ENCODE measurements at places on chromosomes 12 and 14. TPM values are rescaled to one million over a fixed set of nuclear protein-coding genes. Genes with fewer than 3 reads are reported as not detected.

OR6S1 gene
- not detected for polyA plus RNA-seq

- H3K4me3 ChIP-seq, result no peak overlapping the region
- H3K27ac ChIP-seq, result no peak overlapping the region
- no peak for DNase-seq
- no peaks in the 10 kb centered on the region for H3K36me3 ChIP-seq
- no peaks in the 10 kb centered on the region for H3K27me3 ChIP-seq
These were observed 465.0 kb downstream of the AACS start for GRCh38 chr12:125530201-125530600.

DNA sequence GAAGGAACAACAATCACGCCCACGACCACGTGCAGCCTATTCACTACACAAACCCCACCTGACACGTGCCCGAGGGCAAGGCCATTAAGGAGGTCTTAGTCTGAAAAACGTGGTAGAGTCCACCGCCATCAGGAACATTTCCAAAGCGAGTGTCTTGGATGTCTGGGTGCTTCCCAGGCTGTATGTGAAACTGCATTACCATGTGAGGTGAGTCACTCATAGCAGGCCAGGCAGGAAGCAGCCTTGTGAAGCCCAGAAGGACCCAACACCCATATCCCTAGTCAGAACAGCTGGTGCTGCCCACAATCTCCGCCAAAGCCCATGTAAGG lies 3.3 kb upstream of the KRT79 start:
- no peak overlapping the region for H3K27ac ChIP-seq
- no peaks in the 10 kb centered on the region for H3K27me3 ChIP-seq
- H3K4me1 ChIP-seq, result no peaks in the 10 kb centered on the region
- H3K4me3 ChIP-seq, result no peak overlapping the region
- DNase-seq, result no peak
- H3K36me3 ChIP-seq, result no peaks in the 10 kb centered on the region

DNA sequence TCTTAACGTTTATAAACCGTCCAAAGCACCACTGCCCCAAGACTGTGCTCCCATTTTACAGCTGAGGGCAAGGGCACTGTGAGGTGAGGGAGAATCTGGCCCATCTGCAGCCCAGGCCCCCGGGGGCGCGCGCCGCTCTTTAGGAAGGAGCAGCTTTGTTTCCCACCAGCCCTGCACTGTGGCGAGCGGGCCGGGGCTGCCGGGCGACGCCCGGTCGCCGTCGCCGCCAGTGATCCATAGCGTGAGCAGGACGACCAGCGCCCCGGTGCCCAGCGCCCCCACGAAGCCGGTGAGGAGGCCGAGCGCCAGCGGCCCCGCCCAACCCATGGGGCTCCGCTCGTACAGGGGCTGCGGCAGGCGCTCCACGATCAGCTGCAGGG lies 34.6 kb downstream of the FIGNL2 start:
- H3K27me3 ChIP-seq, result no peaks in the 10 kb centered on the region
- H3K4me3 ChIP-seq, result peak overlapping the region; percentile 62
- peaks cover 3% of the 10 kb centered on the region for H3K4me1 ChIP-seq

EGLN3 gene
- polyA plus RNA-seq, result 3.4 TPM

DNA sequence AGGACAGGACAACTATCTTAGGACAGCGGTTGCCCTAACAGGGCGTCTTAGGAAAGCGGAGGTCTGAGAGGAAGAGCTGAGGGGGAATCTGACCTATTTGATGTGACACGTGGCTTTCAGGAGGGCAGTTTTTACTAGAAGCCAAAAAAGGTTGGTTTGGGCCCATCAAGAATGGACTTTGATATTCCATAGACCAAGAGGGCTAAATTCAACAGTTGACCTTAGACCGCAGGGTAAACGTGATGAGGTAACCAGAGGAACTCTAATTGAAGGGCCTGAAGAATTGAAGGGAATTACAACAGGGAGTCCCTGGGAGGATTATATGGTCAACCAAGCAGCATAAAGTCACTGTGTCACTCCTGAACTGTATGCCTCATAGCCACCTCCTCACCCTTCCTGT lies 11.5 kb downstream of the C1S start:
- no peaks in the 10 kb centered on the region for H3K27me3 ChIP-seq
- no peak for DNase-seq
- no peak overlapping the region for H3K4me3 ChIP-seq
- peaks cover 11% of the 10 kb centered on the region for H3K4me1 ChIP-seq
- no peak overlapping the region for H3K27ac ChIP-seq

RTL1 gene
- polyA plus RNA-seq, result 0.34 TPM

Measured in testis (tissue), 5 donors.